ENCODE measurements at places on chromosomes 3 and 15.
A peak's percentile ranks its signal among the peaks of the same experiment; 100 is the strongest.

- DNase-seq: peak; percentile 61
- no peaks in the 10 kb centered on the region for H3K4me1 ChIP-seq
- H3K27ac ChIP-seq: no peak overlapping the region
- H3K27me3 ChIP-seq: no peaks in the 10 kb centered on the region
- no peak overlapping the region for H3K4me3 ChIP-seq
- no peaks in the 10 kb centered on the region for H3K36me3 ChIP-seq
These were observed 23.7 kb downstream of the CFAP92 start for GRCh38 chr3:128969993-128970739.

GRCh38 chr15:48868023-48868422, 9.9 kb upstream of the EID1 start:
- no peaks in the 10 kb centered on the region for H3K27me3 ChIP-seq
- H3K36me3 ChIP-seq: no peaks in the 10 kb centered on the region
- H3K4me3 ChIP-seq: no peak overlapping the region
- H3K4me1 ChIP-seq: no peaks in the 10 kb centered on the region

GRCh38 chr3:186044968-186045367, 63.9 kb downstream of the ETV5 start:
- H3K4me1 ChIP-seq: no peaks in the 10 kb centered on the region
- no peaks in the 10 kb centered on the region for H3K27me3 ChIP-seq
- no peak for DNase-seq
- no peaks in the 10 kb centered on the region for H3K36me3 ChIP-seq
- H3K4me3 ChIP-seq: no peak overlapping the region

GRCh38 chr3:59518283-59519055, 468.6 kb upstream of the CFAP20DC start:
- no peaks in the 10 kb centered on the region for H3K36me3 ChIP-seq
- H3K27ac ChIP-seq: no peak overlapping the region
- DNase-seq: no peak

DNA sequence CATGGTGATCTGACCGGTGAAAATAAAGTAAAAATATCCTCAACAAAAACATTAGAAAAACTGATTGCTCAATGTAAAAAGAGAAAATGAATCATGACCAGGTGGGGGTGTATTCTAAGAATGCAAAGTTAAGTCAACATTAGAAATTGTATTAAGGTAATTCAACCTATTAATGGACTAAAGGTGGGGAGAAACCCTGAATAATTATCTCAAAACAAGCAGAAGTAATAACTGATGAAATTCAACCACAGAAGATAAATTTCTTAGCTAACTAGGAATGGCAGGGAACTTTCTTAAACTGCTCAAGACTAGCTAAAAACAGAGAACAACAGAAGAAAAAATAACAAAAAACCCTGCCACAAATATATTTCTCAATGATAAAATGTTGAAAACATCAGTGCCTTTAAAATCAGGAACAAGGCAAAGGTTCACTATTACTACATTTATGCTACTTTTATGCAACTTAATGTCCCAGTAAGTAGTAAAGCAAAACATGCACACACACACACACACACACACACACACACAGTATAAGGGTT, 204.4 kb upstream of the THBS1 start:
- no peaks in the 10 kb centered on the region for H3K27me3 ChIP-seq
- H3K27ac ChIP-seq: no peak overlapping the region
- no peak for DNase-seq
- H3K4me1 ChIP-seq: no peaks in the 10 kb centered on the region
- no peaks in the 10 kb centered on the region for H3K36me3 ChIP-seq
- H3K4me3 ChIP-seq: no peak overlapping the region

DNA sequence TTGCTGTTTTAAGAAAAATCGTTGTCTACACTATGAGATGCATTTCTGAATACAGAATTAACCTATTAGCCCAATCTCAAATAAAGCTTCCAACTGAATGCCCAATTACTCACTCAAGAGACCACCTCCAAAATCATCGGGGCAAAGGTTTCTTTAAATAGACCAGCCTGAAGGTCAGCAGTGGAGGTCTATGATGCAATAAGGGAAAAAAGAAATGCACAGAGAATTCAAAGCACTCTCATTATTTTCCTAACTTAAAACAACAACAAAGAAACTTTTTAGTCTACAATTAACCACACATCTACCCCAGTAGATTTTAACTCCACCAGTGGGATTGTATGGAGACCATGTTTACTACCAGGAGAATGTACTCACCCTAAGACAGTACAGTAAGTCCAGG, 657.7 kb upstream of the CCDC54 start:
- no peak overlapping the region for H3K27ac ChIP-seq
- no peaks in the 10 kb centered on the region for H3K4me1 ChIP-seq
- DNase-seq: no peak
- H3K27me3 ChIP-seq: no peaks in the 10 kb centered on the region

- H3K27me3 ChIP-seq: no peaks in the 10 kb centered on the region
- no peak overlapping the region for H3K4me3 ChIP-seq
- H3K36me3 ChIP-seq: peaks cover 5% of the 10 kb centered on the region
- peaks cover 9% of the 10 kb centered on the region for H3K4me1 ChIP-seq
- no peak for DNase-seq
These were observed 19.4 kb upstream of the SPTBN5 start for GRCh38 chr15:41913256-41913655.

GRCh38 chr3:35785234-35785888, 146.0 kb downstream of the ARPP21 start:
- H3K4me1 ChIP-seq: peaks cover 37% of the 10 kb centered on the region
- H3K27ac ChIP-seq: no peak overlapping the region
- no peaks in the 10 kb centered on the region for H3K36me3 ChIP-seq
- H3K4me3 ChIP-seq: no peak overlapping the region

- H3K4me3 ChIP-seq: no peak overlapping the region
- H3K27ac ChIP-seq: no peak overlapping the region
- no peaks in the 10 kb centered on the region for H3K36me3 ChIP-seq
- H3K27me3 ChIP-seq: no peaks in the 10 kb centered on the region
- DNase-seq: no peak
These were observed 89.2 kb downstream of the SEC22A start for GRCh38 chr3:123290962-123291361.

- DNase-seq: no peak
- H3K4me1 ChIP-seq: no peaks in the 10 kb centered on the region
- no peaks in the 10 kb centered on the region for H3K36me3 ChIP-seq
- H3K27me3 ChIP-seq: peaks cover 4% of the 10 kb centered on the region
These were observed 194.4 kb downstream of the KBTBD8 start for GRCh38 chr3:67192466-67192865.

GRCh38 chr3:38600551-38600950, 48.9 kb downstream of the SCN5A start:
- no peaks in the 10 kb centered on the region for H3K27me3 ChIP-seq
- no peak overlapping the region for H3K27ac ChIP-seq
- no peaks in the 10 kb centered on the region for H3K4me1 ChIP-seq

GRCh38 chr15:71338265-71338664, 223.0 kb downstream of the THSD4 start:
- no peaks in the 10 kb centered on the region for H3K27me3 ChIP-seq
- no peaks in the 10 kb centered on the region for H3K36me3 ChIP-seq
- no peak for DNase-seq
- no peak overlapping the region for H3K27ac ChIP-seq
- H3K4me3 ChIP-seq: no peak overlapping the region
- peaks cover under 1% of the 10 kb centered on the region for H3K4me1 ChIP-seq

- DNase-seq: no peak
- peaks cover 3% of the 10 kb centered on the region for H3K4me1 ChIP-seq
- H3K27me3 ChIP-seq: no peaks in the 10 kb centered on the region
- H3K4me3 ChIP-seq: no peak overlapping the region
- no peaks in the 10 kb centered on the region for H3K36me3 ChIP-seq
These were observed 39.5 kb downstream of the STARD5 start for GRCh38 chr15:81284256-81285031.

DNA sequence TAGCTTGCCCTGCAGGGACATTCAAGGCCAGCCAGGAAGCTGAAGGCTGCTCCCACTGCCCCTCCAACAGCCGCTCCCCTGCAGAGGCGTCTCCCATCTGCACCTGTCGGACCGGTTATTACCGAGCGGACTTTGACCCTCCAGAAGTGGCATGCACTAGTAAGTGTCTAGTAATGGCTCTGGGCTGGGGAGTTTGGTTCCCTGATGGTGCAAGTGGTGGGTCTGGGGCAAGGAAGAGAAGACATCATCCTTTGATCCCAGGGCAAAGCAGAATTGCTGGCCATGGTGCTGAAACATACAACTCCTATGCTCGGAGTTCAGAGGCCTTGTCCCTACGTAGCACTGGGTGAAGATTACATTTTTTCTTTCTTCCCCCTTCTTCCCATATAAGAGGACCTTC, 311.4 kb downstream of the EPHB1 start:
- H3K4me3 ChIP-seq: no peak overlapping the region
- H3K27ac ChIP-seq: no peak overlapping the region
- H3K4me1 ChIP-seq: no peaks in the 10 kb centered on the region
- DNase-seq: no peak
- H3K27me3 ChIP-seq: no peaks in the 10 kb centered on the region

- H3K4me3 ChIP-seq: peak overlapping the region; percentile 96
- H3K27ac ChIP-seq: peak overlapping the region; percentile 27
- H3K4me1 ChIP-seq: peaks cover 7% of the 10 kb centered on the region
- DNase-seq: peak; percentile 53
These were observed 225.9 kb upstream of the C2CD4B start for GRCh38 chr15:62390791-62391640.

DNA sequence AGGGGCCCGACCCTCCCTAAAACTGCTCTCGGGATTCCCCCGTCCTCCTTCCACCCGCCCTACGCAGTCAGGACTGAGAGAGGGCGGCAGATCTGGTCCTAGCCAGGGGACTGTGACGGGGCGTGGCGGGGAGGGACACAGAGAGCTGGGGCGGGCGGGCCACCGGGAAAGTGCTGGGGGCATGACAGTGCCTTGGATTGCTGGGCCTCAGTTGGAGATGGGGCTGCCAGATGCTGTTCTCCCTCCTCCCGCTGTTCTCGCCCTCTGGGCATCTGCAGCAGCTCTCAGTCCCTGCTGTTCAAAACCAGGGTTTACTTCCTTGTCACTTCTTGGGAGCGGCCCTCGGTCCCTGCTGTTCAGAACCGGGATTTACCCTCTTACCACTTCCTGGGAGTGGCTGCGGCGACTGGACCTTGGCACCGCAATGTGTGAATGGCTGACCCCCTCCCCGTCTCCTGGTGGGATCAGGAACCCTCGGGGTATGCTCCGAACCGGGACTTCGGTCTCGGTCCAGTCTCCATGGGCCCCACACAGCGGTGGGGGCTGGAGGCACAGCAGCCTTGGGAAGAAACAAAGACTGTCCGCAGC, 1.8 kb upstream of the RPP25 start:
- peaks cover 27% of the 10 kb centered on the region for H3K4me1 ChIP-seq
- no peak overlapping the region for H3K27ac ChIP-seq
- H3K27me3 ChIP-seq: no peaks in the 10 kb centered on the region
- no peaks in the 10 kb centered on the region for H3K36me3 ChIP-seq
- H3K4me3 ChIP-seq: peak overlapping the region; percentile 37
- no peak for DNase-seq

DNA sequence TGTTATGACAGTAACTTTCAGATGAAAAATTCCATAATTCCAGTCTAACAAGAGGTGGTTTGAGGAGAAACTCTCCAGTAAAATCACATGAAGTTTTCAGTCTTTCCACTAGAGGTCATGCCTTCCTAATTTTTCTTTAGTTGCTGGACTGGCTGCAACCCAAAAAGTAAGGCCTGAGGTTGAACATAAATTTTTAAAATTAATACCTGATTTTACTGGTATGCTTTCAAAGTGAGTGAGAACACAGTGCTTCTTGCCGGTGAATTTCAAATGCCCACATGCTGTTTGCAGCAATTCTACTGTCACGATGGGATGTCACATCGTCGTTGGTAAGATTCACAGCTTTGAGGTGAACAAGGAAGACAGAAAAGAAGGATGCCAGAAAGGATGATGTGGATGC, 89.0 kb upstream of the FGF12 start:
- no peaks in the 10 kb centered on the region for H3K36me3 ChIP-seq
- no peak overlapping the region for H3K4me3 ChIP-seq
- H3K27ac ChIP-seq: no peak overlapping the region
- H3K27me3 ChIP-seq: no peaks in the 10 kb centered on the region
- H3K4me1 ChIP-seq: no peaks in the 10 kb centered on the region

- H3K4me1 ChIP-seq: no peaks in the 10 kb centered on the region
- H3K36me3 ChIP-seq: no peaks in the 10 kb centered on the region
- no peak overlapping the region for H3K4me3 ChIP-seq
- H3K27ac ChIP-seq: no peak overlapping the region
These were observed 521.7 kb upstream of the MCTP2 start for GRCh38 chr15:93709708-93710107.
